ENCODE measurements at places on chromosomes 12 and 14.

DNA sequence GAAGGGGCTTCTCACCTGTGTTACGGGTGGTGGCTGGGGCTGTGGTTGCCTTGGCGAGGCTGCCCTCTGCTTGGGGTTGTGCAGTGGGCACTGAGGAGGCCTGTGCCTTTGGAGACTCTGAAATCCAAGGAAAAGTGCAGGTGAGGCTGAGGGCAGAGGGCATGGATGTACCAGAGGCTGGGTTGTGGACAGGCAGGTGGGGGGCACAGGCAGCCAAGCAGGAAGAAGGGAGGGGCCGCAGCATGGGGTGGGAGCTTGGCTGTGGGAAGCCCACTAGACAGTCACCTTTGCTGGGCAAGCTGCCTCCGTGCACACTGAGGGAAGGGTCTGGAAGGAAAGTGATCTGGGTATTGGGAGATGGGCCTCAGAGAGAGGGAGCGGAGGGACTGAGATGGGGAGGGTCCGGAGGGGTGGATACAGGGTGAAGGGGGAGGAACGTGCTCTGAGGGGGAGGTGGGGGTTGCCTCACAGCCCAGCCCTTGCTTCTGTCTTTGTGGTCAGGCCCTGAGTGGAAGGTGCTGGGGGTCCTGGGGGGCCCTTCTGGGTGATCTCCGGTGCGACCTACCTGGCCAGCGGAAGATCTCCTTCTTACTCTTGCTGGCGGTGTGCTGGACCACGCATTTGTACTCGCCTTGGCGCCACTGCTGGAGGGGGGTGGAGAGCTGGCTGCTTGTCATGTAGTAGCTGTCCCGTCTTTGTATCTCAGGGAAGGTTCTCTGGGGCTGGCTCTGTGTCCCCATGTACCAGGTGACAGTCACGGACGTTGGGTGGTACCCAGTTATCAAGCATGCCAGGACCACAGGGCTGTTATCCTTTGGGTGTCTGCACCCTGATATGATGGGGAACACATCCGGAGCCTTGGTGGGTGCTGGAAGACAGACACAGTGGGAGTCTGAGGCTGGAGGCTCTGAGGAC is 318.7 kb downstream of the TMEM121 start:
- no peak for DNase-seq

DNA sequence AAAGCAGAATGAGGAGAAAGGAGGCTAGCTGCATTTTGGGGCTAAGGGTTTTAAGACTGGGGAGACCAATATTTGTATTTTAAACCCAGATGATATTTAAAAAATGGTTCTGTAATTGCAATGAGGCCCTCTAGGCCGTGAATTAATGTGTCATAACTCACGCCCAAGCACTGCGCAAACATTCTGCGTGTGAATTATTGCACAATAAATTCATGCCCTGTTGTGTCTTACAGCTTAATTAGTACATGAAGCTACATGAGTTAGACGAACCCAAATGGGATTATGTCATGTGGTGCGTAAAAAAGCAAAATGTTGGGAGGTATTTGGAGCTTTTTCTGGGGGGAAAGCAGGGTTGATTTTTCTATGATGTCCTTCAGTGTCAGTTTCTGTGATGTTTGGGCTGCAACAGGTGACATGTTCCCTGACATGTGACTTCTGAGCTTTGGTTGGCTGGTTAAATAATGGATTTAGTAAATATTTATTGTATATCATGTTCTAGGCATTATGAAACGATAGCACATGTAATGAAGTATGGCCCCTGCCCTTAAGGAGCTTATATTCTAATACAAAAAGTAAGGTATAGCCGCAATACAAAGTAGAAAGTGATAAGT is 30.4 kb upstream of the CISTR start:
- DNase-seq: no peak

GRCh38 chr14:100103250-100104005 is 38.2 kb downstream of the EVL start:
- DNase-seq: peak; percentile 16

DNA sequence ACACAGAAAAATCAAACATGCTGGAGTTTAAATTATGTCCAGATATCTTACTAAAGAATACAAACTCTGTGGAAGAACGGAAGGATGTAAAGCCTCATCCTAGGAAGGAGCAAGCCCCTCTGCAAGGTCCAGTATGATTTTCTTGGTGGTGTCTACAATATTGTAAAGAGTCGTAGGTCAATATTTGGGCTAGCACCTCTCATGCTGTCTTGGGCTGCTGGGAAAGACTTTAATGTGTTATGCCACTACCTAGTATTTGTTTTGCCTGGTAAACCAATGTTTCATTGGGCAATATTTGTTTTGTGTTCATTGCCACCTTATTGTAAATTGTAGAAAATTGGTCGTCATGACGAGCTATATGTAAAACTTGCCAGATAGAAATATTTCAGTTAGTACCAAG is 26.6 kb downstream of the RESF1 start:
- DNase-seq: no peak

GRCh38 chr14:70890826-70891659 is 16.2 kb upstream of the PCNX1 start:
- DNase-seq: no peak

DNA sequence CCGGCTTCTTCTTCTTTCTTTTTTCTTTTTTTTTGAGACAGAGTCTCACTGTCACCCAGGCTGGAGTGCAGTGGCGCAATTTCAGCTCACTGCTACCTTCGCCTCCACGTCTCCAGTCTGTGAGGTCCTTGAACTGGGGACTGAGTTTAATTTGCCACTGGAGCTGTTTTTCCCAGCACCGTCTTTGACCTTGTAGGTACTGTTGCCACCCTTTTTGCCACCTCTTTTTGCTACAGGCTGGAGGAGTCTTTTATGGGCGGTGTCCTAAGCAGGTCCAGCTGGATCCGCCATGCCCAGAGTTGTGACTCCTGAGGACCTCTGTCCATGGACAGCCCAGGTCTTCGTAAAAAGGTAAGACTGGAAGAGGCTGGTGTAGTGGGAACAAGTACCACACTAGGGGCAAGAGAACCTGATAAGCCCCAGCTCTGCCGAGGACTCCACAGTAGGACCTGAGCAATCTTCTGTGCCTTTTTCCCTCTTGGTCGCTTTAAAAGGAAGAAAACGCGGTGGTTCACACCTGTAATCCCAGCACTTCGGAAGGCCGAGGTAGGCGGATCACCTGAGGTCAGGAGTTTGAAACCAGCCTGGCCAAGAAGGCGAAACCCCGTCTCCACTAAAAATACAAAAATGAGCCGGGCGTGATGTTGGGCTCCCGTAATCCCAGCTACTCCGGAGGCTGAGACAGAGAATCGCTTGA is 946 bp downstream of the RNU4-2 start:
- peak; percentile 39 for DNase-seq

DNA sequence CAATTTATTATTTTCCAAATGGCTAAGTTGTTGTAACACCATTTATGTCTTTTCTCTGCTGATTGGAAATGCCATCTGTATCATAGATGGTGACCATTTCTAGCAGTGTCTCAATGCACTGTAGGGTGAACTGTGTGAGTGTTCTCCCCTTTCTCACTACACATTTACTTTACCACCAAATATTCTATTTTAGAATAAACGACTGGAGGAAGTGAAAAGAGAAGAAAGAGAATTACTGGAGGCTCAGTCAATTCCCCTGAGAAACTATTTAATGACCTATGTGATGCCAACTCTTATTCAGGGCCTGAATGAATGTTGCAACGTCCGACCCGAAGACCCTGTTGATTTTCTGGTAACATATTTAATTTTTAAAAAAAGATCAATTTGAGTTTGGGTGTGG is 15.5 kb upstream of the PAPOLA start:
- DNase-seq: no peak

- DNase-seq: no peak
These were observed 93.2 kb downstream of the TMTC3 start for GRCh38 chr12:88235183-88235833.

DNA sequence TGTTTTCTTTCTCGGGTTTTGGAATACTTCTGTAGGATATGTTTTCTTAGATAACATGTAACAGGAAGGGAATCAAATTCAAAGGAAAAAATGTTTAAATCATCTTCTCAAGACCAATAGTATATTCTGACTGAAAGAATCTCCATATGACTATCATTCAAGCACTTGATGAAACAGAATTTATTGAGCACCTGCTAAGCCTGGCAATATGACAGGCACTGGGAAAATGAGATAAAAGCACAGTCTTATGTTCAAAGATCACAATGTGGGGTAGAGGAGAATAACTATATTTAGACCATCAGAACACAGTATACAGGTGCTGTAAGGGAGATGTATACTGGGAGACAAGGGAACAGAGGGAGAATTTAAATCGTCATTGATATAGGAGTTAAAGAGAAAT is 19.1 kb upstream of the TMEM30B start:
- no peak for DNase-seq

GRCh38 chr14:55794655-55795595 is 214.9 kb downstream of the KTN1 start:
- DNase-seq: no peak

- peak; percentile 34 for DNase-seq
These were observed 48.0 kb downstream of the ETNK1 start for GRCh38 chr12:22672951-22673350.

DNA sequence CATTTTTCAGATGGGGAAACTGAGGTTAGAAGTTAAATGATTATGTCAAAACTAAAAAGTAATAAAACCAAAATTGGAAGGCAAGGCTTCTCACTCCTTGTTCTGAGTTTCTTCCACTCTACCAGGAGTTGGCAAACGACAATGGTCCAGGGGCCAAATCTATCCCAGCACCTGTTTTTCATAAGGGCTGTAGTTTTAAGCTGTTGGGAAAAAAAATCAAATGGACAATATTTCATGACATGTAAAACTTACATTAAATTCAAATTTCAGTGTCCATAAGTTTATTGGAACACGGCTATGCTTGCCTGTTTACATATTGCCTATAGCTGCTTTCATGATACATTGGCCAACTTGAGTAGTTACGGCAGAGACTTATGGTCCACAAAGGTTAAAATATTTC is 56.7 kb upstream of the TMCC3 start:
- DNase-seq: peak; percentile 62

DNA sequence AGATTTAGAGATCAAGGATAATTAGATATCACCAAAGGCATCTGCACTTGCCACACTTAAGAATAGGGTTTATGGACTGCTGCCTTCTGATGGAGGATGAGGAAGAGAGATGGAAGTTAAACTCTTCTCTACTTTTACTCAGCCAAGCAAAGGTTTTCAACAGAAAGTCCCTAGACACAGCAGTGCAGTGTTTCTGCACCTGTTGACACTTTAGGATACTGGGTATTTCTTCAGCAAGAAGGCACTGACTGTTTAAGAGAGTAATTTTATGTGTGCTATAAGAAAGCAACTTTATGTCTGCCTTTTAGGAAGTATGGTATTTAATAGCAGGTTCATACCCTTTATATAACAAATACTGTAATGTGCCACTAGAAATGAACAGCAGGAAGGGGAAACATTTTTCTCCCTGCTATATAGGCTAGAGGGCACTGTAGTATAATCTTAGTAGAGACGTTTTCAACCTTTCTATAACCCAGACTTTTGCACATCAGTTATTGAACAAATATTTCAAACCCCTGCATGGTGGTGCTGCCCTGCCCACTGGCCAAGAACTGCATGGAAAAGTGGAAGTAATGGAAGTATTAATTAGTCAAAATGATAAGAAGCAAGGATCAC is 225.0 kb upstream of the GRIP1 start:
- DNase-seq: no peak

GRCh38 chr12:14394317-14395073 is 29.0 kb downstream of the ATF7IP start:
- DNase-seq: peak; percentile 63

- DNase-seq: peak; percentile 63
These were observed 342.6 kb upstream of the NAV3 start for GRCh38 chr12:77488041-77488620.

DNA sequence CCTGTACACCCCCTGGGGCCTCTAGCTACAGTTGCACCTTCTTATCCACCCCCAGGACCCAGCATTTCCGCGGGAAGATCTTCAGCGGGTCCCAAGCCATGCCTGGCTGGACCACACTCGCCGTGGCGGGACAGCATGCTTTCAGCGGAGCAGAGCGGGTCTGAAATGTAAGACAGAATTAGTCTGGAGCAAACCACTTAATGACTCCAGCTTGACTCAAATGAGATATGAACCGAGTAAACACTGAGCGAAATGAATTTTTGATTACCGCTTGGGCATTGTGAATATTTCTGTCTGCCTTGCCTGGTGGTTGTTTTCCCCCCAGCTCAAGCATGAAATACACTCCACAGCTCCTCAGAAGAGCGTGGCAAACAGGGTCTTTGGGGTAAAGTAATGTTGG is 60.8 kb downstream of the SLC24A4 start:
- DNase-seq: no peak

- DNase-seq: no peak
These were observed 23.8 kb downstream of the SLC16A7 start for GRCh38 chr12:59619461-59620240.

- no peak for DNase-seq
These were observed 11.4 kb downstream of the PYGL start for GRCh38 chr14:50932592-50933495.

- no peak for DNase-seq
These were observed 34.6 kb downstream of the NTF3 start for GRCh38 chr12:5466521-5466960.

- DNase-seq: no peak
These were observed 505.1 kb upstream of the TMEM132C start for GRCh38 chr12:127761880-127762279.

DNA sequence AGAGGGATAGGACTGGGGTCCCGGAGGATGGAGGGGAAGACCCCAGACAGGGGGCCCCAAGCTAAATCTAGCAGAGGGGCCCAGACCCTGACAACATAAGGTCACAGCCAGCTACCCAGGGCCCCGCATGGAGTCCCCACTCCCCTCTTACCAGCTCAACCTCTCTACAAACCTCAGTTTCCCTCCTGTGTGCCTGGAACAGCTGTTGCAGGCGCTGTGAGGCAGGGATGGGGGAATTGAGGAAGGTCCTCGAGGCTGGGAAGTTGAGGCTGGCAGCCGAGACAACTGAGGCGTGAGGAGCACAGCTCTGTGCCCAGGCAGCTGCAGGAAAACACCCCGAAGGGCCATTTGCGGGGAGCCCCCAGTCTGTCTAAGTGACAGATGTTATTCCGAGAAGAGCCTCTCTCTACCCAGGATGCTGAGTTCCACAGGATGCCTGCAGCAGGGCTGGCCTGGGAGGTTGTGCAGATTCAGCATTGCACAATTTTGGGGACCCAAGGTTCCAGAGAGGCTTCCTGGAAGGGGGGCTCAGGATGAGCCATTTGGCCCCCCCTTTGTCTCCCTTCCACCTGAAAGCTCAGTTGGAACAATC is 42.7 kb upstream of the NCOR2 start:
- no peak for DNase-seq

- no peak for DNase-seq
These were observed 3.2 kb downstream of the PLXNC1 start for GRCh38 chr12:94151582-94151981.

- peak; percentile 23 for DNase-seq
These were observed 12.1 kb downstream of the ETV6 start for GRCh38 chr12:11661491-11662089.

- no peak for DNase-seq
These were observed 42.7 kb upstream of the FLRT2 start for GRCh38 chr14:85487215-85487614.

- DNase-seq: no peak
These were observed 20.3 kb downstream of the PDE6H start for GRCh38 chr12:14993117-14993516.

GRCh38 chr12:98228683-98229539 is 286.5 kb upstream of the TMPO start:
- DNase-seq: no peak

GRCh38 chr12:90951432-90952105 is 3.4 kb downstream of the CCER1 start:
- DNase-seq: no peak
